ENCODE measurements at places on chromosomes 11 and 22.

DNA sequence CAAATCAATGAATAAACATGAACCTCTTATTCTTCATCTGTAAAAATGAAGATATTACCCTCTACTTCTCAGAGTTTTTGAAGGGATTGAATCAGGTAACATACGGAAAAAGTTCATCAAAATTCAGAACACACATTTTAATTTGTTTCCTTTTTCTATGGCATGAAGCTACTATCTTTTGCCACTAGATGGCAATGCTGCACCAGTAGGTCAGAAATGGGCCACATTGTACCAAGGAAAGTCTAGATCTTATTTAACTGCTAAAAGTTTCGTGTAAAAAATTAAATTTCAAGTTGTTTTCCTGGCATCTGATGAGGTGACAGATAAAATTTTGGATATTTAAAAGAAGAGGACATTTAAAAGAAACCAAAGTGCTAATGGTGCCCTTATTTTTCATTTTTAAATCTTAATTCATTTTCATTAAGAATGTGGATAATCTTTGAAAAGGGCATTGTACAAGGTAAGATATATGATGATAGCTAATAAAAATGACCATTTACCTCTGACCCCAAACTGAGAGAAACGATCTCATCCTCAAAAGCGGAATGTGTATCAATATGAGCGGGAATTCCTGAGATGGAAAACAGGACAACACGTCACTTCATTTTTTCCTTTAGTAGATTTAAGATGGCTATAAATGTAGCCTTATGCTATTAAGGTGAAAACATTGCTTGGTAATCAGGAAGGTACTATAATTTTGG is 16.1 kb downstream of the ALKBH8 start:
- no peak for DNase-seq

- no peak for DNase-seq
These were observed 23.4 kb upstream of the PKNOX2 start for GRCh38 chr11:125141178-125141577.

DNA sequence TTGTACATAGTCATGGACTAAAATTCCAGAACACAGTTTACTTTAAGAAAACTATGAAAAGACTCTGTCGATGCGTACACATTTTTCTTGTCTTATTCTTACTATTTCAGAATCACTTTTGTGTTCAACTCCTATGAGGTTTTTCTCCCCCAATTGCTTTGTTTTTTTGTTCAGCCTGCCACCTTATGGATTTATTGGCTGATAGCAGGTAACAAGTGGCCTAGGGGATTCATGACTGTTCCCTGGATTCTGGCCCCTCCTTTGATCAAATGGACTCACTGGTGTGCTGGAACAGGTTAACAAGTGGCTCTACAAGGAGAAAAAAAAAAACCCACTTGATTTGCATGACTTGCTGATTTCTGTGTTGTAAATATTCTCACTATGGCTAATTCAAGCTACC is 10.6 kb downstream of the MMP20 start:
- no peak for DNase-seq

GRCh38 chr22:23035557-23036277 is 34.6 kb upstream of the GNAZ start:
- DNase-seq, result no peak

DNA sequence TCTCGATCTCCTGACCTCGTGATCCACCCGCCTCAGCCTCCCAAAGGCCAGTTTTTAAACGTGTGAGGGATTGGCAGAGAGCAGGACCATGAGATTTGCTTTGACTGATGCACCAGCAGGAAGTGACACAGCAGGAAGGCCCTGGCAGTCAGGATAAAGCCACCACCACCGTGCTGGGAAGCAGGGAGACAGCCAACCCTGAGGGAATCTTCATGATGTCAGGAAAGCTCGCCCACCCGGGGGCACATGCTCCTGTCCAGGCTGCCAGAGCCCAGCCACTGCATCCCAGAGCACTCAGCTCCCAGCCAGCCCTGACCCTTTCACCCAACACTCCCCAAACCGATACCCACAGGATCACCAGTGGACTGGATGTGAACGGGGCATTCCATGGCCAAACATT is 6.1 kb downstream of the TUBGCP6 start:
- no peak for DNase-seq

- no peak for DNase-seq
These were observed 24.2 kb upstream of the ST3GAL4 start for GRCh38 chr11:126331286-126331685.

DNA sequence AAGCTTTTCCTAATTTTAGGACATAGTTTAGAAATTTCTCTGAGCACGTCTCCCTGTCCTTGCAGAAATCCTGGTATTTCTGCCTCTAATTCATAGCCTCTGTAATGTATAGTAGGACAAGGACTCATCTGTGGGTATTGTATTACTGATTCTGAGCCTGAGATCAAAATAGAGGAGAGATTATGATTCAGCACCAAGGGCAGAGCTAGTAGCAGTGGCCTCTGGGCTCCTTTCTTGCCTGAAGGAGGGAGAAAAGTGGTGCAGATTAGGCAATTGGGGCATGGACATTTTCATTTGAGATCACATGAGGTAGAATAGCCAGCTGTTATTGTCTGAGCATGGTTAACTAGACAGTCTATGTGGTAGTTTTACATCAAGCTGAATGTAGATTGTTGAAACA is 2.8 kb downstream of the MADD start:
- no peak for DNase-seq

DNA sequence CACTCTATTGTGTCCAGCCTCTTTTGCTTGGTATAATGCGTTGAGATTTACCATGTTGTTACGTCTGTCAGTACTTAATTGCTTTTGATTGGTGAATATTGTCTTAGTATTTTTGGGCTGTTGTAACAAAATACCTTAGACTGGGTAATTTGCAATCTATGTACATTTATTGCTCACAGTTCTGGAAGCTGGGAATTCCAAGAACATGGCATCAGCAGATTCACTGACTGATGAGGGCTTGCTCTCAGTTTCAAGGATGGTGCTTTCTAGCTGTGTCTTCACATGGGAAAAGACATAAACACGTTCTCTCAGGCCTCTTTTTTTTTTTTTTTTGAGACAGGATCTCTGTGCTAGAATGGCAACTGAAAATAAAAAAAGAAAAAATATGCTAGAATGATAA is 46.7 kb upstream of the INCENP start:
- DNase-seq, result no peak

DNA sequence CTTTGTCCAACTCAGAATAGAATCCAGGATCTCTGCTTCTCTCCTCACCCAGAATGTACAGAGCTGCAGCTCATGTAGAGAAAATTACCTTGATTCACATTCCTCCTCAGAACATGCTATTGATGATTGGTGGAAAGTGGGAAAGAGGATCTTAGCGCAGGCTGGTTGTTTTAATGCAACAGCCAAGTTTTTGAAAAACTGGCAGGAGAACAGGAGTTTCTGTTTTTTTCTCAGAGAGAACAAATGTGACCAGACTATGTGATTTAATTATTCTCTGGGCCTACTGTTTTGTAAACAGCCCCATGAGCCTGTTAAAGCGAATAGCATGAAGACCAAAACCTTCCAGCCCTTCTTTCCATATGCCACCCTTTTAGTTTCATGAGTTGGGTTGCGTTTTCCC is 19.1 kb upstream of the IL18BP start:
- DNase-seq, result no peak

DNA sequence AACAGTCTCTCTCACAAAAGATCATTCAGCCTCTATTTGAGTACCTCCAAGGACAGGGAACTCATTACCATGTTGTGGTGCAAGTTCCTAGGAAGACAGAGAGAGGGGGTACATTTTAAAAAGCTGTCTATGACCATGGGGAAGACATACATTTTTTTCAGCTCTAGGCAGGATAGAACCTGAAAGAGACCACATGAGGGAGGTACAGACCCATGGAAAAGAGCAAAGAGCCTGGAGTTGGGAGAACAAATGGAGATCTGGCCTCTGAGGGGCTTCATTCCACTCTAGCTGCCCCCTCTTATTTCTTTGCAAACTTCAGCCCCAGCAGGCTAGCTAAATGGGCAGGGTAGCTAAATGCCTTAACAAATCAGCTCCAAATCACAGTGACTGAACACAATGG is 36.3 kb downstream of the KCNC1 start:
- no peak for DNase-seq

GRCh38 chr11:62646825-62647608 is 604 bp upstream of the GANAB start:
- DNase-seq, result no peak

- no peak for DNase-seq
These were observed 6.9 kb downstream of the RBFOX2 start for GRCh38 chr22:36021606-36022153.

- DNase-seq, result no peak
These were observed 72.7 kb downstream of the RAB38 start for GRCh38 chr11:88102598-88102934.

- no peak for DNase-seq
These were observed 2.4 kb upstream of the TTC36 start for GRCh38 chr11:118524757-118525470.

- DNase-seq, result no peak
These were observed 1.5 kb downstream of the MAFF start for GRCh38 chr22:38203090-38203810.

DNA sequence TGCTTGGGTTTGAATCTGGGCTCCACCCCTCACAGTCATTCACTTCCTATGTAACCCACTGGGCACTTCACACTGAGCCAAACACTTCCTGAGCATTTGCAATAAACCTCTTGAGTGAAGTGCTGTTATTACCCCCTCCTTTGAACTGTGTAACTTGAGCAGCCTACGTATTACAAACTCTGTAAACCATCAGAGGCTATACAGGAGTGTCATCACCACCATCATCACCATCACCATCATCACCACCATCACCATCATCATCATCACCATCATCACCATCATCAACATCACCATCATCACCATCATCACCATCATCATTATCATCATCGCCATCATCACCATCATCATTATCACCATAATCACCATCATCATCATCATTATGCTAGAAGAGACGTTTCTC is 18.4 kb downstream of the RTL6 start:
- peak; percentile 70 for DNase-seq

DNA sequence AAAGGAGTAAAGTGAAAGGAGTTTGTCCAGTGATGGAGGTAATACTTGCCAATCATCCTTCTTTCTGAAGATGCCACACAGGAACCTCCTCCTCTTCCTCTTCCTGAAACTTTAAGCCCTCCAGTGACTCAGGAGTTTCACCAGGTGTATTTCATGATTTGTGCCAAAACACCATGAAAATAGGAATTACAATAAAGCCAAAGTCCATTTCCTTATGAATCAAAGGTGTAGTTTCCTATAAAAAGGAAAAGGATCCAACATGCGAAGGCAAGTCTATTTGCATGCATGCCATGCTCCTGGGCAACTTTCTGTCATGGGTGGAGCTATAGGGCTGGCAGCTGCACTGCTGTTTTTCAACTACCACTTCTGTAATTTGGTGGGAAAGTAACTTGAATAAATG is 9.8 kb upstream of the POU2AF1 start:
- no peak for DNase-seq

- DNase-seq, result peak; percentile 26
These were observed 1.9 kb downstream of the ACR start for GRCh38 chr22:50739894-50740293.

GRCh38 chr11:133619973-133620372 is 87.7 kb upstream of the OPCML start:
- DNase-seq, result no peak

- no peak for DNase-seq
These were observed 475 bp downstream of the MAPK12 start for GRCh38 chr22:50260801-50261614.

DNA sequence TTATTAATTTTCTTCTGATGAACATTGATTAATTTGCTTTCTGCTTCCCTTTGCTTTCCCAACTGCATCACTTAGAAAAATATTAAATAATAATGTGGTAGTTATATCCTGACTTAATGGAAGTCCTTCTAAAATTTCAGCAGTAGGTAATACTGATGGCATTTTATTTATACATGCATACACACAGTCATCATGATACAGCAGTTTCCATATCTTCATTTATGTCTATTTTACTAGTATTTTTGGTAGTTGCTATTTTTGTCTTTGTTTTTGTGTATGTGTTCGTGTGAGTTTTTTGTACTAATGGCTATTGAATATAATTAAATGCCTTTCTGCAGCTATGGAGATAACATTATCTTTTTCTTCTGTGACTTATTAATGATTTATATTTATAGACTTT is 484.7 kb upstream of the CNTN5 start:
- DNase-seq, result no peak

DNA sequence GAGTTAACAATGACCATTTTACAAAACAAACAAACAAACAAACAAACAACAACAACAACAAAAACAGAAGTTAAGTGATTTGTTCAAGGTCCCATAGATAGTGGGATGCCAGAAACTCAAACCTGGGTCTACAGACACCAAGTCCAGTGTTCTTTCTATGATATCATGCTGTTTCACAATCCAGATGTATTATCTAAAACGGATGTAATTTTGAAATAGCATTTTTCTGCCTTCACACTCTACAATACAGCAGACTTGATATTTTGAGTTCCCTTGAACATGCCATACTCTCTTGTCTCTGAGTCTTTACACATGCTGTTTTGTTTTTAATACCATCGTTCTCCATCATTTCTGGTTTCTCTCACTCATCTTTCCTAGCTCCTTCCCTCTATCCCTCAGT is 104.5 kb downstream of the RELT start:
- no peak for DNase-seq

DNA sequence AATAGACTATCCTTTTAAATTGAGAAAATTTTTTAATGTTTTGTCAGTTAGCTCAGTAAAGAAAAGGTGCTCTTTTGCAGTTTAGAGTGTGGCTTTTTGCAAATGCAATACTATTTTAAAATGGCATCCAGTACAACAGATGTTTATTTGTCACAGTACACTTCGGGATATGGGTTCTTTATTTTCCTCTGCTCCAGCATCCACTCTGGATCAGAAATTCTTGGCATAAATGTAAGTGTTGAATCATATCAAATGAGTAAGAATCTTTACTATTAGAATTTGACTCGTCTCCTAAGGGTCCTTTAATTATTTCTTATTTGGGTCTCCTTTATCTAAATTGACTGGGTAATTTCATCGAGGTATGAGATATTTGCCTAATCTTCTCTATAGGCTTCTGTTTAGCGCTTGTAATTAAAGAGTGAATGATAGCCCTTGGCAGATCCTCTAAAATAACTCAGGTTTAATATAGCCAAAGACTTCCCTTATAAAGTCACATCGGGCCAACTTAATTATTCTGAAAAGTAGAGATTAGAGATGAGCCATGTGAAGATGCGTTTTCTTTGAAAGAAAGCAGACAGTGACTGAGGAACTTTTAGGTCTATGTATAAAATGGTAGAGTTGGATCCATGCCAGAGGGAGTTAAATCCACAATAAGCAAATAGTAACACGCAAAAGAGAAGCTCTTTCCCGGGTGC is 132.7 kb downstream of the CASP12 start:
- DNase-seq, result no peak

GRCh38 chr11:66835768-66836405 is 7.4 kb upstream of the RCE1 start:
- no peak for DNase-seq

Measured in NCI-H510A (cell line).